Stimulated activated CD8-positive, alpha-beta memory T cell treated with anti-CD3 and anti-CD28 coated beads, Interleukin-2, amount 100 ng/mL, for 1 hour (primary cell): ENCODE measurements at places on chromosomes 7 and 10.

DNA sequence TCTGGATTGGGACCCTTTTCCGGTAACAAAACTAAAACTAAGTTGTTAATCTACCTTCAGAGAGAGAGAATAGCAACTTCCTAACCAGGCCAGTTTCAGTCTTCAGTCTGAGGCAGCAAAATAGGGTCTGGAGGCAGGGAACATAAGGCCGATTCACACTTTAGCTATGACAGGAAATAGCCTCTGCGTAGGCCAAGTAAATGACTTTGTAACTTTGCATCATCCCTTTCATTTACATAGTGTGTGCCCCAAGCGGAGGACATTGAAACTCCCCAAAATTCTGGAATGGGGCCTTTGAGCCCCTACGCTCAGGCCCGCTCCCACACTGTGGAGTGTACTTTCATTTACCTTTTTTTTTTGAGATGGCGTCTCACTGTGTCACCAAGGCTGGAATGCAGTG, 1.7 kb upstream of the UPP1 start:
- DNase-seq, result no peak

GRCh38 chr10:60645980-60646379, 132.3 kb upstream of the CDK1 start:
- DNase-seq, result no peak

GRCh38 chr7:29208410-29209250, 14.1 kb downstream of the CHN2 start:
- no peak for DNase-seq

- DNase-seq, result no peak
These were observed at the start of gene SAP25 for GRCh38 chr7:100573691-100574361. SAP25 (minus strand) TSS chr7:100573900; CDS start chr7:100573742, 158 bp downstream.

- DNase-seq, result no peak
These were observed 26.0 kb upstream of the SMNDC1 start for GRCh38 chr10:110330675-110331074.

GRCh38 chr10:24350070-24350921, 141.4 kb downstream of the KIAA1217 start:
- DNase-seq, result no peak

DNA sequence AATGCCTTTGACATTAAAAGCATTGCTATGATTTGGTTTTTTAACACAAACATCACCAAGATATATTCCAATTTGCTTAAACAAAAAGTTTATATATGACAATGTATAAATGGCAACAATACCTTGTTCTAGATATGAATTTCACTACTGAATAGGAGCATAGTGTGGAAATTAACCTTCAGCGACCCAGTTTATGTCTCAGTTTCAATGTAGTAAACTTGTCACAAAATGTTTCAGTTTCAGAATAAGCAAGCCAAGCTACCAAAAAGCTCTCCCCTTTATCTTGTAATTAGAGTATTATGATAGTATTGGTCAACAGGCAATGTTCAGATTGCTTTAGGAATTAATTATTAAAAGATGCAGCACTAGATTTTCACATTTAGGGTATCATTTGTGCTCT, 99.6 kb upstream of the PCDH15 start:
- DNase-seq, result no peak

DNA sequence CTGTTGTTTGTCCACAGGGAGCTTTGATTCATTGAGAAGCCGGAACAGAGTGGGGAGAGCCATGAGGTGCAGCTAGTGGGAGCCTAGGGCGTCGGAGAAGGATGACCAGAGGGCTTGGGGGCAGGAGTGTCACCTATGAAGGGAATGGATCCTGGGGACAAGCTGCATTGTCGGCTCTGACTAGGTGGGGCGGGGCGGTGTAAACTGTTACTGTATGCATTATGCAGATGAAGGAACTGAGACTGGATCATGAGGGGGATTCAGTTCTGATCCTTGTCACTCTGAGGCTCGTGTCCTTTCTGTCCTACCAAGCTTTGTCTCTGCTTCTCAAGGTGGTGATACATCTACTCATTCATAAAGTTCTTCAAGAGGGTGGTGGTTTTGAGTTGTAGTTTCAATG, 39.9 kb upstream of the MMD2 start:
- DNase-seq, result no peak

DNA sequence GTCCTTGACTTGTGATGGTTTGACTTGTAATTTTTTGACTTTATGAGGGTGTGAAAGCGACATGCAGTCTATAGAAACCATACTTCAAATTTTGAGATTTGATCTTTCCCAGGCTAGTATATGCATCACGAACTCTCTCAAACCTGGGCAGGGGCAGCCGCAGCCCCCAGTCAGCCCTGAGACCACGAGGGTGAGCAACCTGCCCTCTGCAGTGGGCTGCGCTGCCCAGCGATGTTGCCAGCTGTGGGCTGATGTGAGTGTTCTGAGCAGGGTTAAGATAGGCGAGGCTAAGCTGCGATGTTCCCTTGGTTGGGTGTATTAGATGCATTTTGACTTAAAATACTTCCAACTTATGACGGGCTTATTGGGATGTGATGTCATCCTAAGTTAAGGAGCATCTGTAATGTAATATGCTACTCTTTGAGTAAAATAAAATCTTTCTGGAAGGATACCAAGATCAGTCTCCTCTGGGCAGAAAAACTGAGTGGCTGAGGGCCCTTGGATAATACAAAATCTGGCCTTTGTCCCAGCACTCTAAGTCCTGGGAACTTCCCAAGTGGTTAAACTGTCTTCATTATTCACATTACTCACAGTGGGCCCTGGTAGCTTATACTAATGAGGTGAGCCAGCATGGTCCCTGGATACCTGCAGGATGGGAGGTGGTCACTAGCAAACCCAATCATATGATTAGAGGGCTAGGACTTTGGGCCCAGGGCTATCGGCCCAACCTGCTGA, 28.4 kb upstream of the CNPY1 start:
- DNase-seq, result no peak
